T-helper 17 cell (primary cell): ENCODE measurements at places on chromosomes 11 and 22.

- DNase-seq = no peak
Observed at GRCh38 chr22:41367680-41368542, 13.8 kb upstream of the TEF start.

GRCh38 chr11:11486002-11486401, 133.0 kb upstream of the CSNK2A3 start:
- no peak for DNase-seq

GRCh38 chr11:112408517-112408916, 147.9 kb upstream of the PLET1 start:
- no peak for DNase-seq

DNA sequence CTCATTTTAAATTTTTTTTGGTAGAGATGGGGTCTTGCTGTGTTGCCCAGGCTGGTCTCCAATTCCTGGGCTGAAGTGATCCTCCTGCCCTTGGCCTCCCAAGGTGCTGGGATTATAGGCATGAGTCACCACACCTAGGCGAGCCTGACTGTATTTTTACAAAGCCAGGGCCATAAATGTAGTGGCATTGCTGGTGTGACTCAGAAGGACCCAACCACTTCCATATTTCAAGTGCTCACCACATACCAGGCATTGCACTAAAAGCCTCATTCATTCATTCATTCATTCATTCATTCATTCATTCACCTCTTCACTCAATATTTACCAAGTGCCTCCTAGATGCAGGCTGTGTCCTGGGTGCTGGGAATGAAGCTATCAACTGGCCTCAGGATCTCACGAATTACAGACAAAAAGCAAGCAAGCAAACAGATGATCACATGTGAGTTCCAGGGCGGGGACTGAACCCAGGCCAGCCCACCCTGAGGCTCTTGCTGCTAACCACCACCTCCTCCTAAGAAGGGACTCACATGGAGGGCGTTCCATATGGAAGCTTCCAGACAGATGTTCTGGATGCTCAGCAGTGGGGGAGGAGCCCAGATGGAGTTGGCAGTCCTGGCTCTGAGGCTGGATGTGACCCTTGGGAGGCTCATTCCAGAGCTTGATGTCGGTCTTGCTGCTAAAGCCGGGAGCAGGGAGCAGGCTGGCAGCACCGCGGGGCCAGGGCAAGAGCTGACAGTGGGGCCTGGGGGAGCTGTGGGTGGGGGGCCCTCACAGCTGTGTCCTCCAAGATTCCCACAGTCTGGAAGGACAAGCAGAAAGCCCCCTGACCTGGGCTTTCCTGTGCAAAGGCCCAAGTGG, 158.8 kb downstream of the CTTN start:
- DNase-seq = no peak

- DNase-seq = no peak
Observed at GRCh38 chr11:94793002-94793401, 24.8 kb downstream of the AMOTL1 start.

- no peak for DNase-seq
Observed at GRCh38 chr11:123186286-123186685, 8.8 kb downstream of the CLMP start.

GRCh38 chr11:47406896-47407745, 1.3 kb upstream of the SLC39A13 start:
- no peak for DNase-seq

DNA sequence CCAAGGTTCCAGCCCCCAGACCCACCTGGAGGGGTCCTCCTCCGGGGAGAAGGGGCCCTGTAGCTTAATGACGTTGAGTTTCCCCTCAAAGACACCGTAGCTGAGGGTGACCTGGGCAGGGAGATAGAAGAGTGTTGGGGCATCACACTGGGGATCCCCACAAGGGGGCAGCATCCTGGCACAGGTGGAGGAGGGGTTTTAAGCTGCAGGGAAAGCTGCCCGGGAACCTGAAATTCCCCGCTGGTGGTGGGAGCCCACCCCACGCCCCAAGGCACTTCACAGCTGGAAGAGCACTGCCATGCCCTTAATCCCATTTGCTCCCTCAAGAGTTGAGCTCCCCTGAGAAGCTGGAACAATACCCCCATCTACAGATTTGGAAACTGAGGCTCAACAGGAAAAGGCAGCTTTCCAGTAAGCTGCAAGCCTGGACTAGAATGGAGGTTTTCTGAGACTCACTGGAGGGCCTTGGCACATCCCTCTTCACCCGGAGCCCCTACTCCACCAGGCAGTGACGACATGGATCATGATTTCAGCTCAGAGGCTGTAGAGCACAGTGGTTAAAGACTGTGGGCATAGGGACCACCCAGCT, 13.7 kb downstream of the MFNG start:
- peak; percentile 25 for DNase-seq
